ENCODE measurements at places on chromosomes 12 and 14.

DNA sequence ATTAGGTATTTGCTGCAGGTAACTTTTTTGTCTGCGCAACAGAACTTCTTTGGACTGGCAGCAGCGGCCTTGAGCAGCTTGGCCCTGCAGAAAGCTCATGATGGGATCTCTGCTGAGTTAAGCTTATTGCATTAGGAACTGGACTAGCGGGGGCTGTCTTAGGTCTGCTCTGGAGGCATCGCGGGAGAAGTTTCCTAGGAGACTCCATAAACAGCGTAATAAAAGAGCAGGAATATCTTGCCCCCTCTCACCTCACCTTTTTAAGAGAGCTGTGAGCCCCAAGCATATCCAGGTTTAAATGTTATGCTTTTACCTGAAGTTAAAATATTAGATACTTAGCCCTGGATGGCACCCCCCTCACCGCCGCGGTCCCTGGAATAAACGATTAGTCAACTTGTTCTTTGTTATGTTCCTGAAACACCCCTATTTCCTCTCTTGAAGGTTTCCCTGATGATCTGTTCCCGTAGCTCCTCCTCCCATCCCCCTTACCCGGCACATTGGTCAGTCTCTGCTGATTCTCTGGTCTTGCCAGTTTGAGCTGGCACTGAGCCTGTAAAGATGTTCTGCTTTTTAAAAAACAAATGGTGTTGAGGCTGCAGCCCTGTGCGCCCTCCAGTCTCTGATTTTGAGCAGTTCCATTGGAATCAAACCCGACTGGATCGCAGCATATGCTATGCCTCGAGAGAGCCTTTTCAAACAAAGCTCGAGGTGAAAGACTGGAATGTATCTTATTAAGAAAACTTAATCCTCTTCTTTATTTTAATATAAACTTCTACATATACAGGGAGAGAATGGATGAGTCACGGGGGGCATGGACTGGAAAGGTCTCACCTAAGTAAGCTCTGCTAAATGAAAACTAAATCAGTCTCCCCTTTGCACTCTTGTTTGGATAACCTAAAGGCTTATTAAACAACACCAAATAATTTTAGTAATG lies 1.9 kb downstream of the MLXIP start:
- peak; percentile 34 for DNase-seq

- no peak for DNase-seq
These were observed 37.3 kb upstream of the RCOR1 start for GRCh38 chr14:102554821-102555819.

DNA sequence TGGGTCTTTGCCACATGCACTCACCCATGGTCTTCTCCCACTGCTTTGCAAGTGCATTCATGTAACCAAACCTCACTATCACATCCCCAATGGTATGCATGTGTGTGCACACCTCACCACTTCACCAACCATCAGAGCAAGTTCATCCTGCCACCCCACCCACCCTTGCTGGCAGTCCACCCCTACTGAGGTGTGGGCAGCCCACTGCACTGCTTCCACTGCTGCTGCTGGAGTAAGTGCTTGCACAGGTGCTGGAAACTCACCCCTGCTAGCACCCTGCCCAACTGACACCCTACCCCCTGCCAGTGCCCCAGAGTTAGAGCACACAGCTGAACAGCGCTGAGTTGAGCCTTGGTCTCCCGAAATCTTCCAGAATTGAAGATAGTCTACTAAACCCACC lies 46.1 kb upstream of the CLEC14A start:
- no peak for DNase-seq

GRCh38 chr14:105858676-105859025 lies 332.3 kb downstream of the TMEM121 start:
- no peak for DNase-seq

DNA sequence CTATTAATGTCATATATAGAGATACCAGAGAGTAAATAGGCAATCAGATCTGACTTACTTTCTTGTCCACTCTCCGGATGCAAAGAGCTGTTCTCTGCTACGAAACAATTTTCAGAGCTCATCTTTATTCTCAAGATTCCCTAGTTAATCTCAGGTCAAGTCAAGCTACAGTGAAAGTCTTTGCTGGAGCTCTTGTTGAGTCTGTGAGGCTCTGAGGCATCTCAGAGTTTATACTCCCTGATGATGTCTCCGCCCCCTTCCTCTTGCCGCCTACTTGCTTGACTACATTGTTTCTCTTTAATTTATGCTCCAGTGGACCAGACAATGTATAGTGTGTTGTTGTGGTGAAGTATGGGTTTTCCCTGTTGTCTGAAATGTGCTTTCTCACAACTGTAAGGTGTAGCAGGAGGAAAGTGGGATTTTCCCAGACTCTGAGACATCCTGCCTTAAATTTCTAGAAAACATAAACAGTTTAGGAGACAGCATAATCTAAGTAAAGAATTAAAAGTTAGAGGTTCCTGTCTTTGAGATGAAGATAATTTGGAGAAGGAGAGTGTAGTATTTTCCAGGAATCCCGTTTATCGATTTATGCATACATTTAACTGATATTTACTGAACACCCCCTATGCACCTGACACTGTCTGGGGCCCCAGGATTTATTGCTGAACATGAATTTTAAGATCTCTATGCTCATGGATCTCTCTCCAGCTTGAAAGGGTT lies at the start of gene CD69:
CD69 (minus strand) TSS at position 203 of the 720 bp plus-strand sequence; CDS start at position 122, 81 bp downstream.
- no peak for DNase-seq

DNA sequence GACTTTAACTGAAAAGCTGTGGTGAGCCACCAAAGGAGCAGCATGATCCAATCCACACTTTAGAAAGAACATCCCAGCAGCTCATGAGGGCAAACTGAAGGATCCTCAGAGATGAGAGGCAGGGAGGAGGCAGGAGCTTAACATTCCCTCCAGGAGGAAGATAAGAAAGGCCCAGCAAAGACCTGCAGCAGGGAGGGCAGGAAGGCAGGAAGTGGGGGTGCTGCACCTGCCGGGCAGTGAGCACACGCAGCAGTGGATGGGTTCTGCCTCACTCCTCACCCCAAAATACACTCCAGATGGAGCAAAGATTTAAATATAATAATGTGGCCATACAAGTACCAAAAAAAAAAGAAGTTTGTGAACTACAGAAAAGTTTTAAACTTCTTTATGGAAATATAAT lies 48.4 kb downstream of the GCH1 start:
- no peak for DNase-seq

- no peak for DNase-seq
These were observed 21.7 kb downstream of the TMBIM6 start for GRCh38 chr12:49763006-49763591.

- DNase-seq = no peak
These were observed 1.2 kb downstream of the TMEM120B start for GRCh38 chr12:121713793-121714192.

- DNase-seq = no peak
These were observed 197.6 kb downstream of the PHETA1 start for GRCh38 chr12:111171345-111171744.

GRCh38 chr12:90292183-90292582 lies 583.5 kb upstream of the ATP2B1 start:
- DNase-seq = no peak

- DNase-seq = peak; percentile 79
These were observed 11.3 kb upstream of the SLC38A2 start for GRCh38 chr12:46383654-46384450.

GRCh38 chr12:15427913-15428312 lies 105.6 kb downstream of the PTPRO start:
- DNase-seq = no peak

Measured in hippocampal formation (tissue), 2 donors.